ENCODE measurements at places on chromosomes 1 and 21.

GRCh38 chr1:188122646-188123045, 1293.9 kb downstream of the PLA2G4A start:
- DNase-seq = no peak

DNA sequence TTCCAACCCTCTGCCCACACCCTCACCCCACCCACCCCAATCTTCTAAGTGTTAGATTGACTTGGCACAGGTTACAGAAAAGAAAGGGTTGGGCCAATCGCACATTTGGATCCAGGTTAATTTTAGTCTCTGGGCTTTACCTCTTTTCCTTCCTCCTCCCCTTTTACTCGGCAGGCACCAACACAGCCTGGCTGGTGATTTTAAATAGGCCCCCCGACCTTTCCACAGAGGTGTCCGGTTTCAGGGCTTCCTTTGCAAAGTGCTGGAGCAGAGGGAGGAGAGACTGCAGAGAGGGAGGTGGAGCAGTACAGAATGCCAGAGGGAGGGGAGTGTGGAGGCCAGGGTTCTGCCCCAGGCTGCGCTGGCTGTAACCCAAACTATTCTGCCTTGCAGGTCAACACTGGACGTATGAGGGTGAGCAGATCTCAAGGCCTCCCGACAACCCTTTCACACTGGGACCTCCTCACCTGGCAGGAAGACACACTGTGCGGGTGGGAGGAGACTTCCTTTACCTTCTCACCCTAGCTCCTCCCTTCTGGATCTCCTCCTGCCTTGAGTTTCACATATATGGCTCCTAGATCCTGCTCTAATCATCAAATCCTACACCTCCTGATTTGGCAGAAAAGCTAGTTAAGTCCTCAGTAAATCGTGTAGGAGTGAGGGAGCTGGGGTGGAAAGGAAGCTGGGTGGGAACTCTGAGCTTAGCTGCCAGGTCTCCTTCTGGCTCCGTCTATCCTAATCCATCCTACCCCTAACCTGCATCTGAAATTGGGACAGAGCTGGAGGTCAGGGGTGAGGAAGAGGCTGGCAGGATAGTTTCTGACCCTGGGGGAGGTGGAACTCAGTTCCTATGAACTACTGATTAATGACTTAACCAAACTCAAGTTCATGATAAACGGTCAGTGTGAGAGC, 2.4 kb downstream of the CA14 start:
- no peak for DNase-seq

- DNase-seq = no peak
Measured at GRCh38 chr1:177710696-177711620, 258.9 kb downstream of the SEC16B start.

DNA sequence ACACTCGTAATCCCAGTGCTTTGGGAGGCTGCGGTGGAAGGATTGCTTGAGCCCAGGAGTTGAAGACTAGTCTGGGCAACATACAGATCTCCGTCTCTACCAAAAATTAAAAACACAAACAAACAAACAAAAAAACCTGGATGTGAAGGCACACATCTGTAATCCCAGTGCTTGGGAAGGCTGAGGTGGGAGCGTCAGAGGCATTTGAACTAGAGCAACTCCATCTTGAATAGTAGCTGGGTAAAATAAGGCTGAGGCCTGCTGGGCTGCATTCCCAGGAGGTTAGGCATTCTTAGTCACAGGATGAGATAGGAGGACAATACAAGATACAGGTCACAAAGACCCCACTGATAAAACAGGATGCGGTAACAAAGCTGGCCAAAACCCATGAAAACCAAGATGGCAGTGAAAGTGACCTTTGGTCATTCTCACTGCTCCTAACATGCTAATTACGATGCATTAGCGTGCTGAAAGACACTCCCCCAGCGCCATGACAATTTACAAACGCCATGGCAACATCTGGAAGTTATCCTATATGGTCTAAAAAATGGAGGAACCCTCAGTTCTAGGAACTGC, 33.2 kb upstream of the RD3 start:
- no peak for DNase-seq

- no peak for DNase-seq
Measured at GRCh38 chr1:58310469-58310868, 236.1 kb downstream of the OMA1 start.
